ENCODE measurements at places on chromosomes 2 and 18.
A peak's percentile ranks its signal among the peaks of the same experiment; 100 is the strongest.

DNA sequence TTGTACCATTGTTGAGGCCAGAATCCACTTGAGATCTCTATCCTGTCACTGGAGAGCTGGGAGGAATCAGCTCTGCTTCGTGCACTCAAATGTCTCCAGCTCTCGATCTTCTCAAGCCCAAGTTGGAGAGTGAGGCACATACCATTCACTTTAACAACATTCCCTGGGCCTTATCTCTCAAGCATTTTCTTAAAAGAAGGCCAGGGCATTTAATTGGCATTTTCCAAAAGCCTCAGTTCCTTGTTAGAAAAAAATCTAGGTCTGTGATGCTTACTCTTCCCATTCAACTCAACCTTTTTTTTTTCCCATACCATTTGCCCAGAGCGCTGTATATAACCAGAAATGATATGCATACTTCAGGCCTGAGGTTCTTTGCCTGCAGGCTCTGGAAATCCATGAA lies 10.1 kb downstream of the QPCT start:
- no peak for DNase-seq

DNA sequence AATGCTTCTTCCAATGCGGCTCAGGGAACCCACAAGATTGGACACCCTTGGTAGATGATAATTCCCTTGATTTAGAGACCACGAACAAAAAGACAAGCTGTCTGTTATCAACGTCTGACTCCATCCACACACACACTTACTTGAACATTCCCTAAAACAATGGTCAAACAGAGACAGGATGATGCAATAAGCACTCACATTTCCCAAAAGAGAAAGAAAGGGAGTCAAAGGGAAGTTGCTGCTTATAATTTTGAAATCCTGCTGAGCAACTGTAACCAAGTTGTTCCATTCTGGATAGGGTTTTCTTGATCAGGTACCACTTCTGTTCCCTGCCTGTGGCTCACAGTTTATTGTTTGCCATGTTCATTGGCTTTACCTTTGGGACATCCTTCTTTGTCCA lies 571.3 kb upstream of the CNTNAP5 start:
- DNase-seq, result no peak

DNA sequence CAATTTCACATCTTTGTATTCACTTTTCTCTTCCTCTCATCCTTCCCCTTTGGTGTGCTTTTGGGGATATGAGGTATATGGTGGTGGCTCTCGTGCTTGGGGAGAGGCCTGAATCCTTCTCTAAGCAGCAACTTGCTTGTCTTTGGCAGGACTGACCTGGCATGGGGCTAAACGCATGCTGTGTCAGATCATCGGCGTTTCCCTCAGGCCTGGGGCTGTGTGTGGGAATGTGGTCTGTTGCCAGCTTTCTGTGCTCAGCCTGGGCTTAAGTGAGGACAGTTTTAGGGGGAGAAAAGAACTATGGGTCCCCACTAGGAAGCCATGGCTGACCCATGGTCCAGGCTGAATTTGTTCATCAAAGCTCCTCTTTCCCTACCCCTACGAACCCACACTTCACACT lies 60.7 kb downstream of the TET3 start:
- DNase-seq, result no peak

DNA sequence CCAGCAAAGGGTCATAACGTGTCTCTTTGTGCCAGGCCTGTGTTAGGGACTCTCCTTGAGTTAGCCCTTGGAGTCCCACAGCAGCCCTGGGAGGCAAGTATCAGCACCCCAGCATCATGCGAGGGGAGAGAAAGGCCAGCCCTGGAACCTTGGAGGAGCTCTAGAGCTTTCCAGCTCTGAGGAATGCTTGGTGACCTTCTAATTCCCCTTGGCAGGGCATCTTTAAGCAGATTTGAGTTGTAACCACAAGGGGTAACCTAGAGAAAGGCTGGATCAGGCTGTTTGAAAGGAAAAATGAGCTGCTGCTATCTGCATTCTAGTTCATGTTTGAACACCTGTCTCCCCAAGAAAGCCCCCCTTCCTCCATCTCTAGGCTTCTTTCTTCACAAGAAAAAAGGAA lies 23.8 kb upstream of the ODC1 start:
- DNase-seq, result no peak

GRCh38 chr2:157722580-157723234 lies 94.0 kb upstream of the ACVR1C start:
- DNase-seq, result no peak

GRCh38 chr2:10346929-10347561 lies 44.3 kb downstream of the HPCAL1 start:
- no peak for DNase-seq

DNA sequence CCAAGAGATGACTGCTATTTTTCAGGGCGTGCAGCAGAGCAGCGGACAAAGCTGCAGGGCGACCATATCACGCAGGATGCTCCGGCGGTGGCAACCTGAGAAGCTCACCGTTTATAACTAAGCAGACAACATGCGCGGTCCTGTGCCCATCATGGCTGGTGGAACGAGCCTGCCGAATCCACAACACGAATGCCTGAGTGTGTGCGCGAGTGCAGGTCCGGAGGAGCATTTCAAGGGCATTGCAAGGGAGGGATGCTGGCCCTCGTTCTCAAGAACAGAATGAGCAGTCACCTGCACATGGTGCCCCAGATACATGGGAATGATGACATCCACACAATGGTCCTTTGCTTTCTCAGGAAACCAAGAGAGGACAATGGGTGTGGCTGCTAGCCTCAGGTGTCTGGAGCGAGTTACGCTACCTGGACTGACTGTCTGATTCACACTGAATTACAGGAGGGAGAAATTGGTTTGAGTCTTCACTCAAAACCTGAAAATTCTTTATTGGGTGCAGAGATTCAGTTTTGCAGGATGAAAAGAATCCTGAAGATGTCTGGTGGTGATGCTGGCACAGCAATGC lies 39.8 kb downstream of the TBC1D8 start:
- no peak for DNase-seq

DNA sequence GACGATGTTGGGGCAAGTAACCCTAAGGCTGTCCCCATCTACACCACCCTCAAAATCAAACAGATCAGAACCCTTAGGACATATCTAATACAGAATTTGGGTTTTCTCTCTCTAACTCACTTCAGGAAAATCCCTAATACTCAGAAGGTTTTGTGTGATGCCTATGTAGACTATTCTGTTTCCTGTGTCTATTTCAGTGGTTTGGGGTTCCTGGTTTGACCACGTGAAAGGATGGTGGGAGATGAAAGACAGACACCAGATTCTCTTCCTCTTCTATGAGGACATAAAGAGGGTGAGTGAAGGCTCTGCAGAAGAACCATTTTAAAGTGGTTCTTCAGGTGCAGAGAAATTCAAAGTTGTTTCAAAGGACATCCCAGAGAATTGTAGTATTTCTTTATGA lies 16.3 kb downstream of the SULT1C2 start:
- DNase-seq, result no peak

DNA sequence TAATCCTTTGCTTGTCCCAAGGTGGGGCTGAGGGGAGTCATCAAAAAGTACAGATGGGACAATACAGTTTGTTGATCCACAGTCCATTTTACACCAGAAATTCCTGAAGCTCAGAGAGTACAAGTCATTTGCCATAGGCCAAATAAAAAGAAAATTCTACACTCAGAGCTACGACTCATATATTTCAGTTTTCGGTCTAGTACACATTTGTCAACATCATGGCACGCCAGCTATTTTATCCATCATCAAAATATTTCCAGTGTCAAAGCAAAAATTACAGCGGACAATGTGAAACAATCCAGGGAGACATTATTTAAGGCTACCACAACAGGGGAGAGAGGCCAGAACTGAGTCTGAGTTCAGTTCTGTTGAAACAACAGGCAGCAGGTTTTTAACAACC lies 587.5 kb upstream of the DSEL start:
- no peak for DNase-seq

GRCh38 chr2:189580241-189580651 lies 340 bp downstream of the SLC40A1 start:
- peak; percentile 79 for DNase-seq

DNA sequence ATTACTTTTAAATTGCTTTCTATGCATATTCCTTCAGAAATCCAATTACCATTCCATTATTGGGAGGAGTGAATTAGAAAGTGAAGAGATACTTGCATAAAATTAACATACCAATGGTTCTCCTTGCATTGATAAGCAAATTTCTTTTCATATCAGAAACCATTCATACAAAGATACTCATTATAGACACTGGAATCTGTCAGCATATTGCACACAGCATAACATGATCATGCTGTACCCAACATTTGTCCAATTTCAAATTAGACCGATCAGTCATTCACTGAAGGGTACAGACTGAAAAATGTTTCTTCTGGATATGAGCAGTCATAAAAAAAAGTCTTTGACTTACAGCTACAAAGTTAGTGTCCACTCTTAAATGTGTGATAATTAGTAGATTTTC lies 175.6 kb downstream of the PID1 start:
- no peak for DNase-seq

GRCh38 chr2:144668493-144669110 lies 148.7 kb upstream of the ZEB2 start:
- no peak for DNase-seq

GRCh38 chr2:230674966-230675672 lies 37.5 kb upstream of the CAB39 start:
- no peak for DNase-seq

DNA sequence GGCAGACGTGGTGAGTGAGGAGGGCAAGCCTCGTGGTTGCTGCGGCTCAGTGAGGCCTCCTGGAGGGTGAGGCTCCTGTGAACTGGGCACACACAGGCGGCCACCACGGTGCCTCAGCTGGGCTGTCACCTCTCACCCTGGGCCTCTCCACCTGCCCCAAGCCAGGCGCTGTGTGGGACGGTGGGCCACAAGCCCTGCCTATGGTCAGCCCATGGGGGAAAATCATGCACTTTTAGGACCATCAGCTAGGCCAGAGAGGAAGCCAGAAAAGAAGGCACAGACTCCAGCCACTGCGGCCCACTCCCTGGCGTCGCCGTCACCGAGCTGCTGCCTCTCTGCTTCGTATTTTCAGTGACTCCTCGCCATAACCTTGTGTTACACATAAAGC lies 28.5 kb upstream of the HS6ST1 start:
- DNase-seq, result no peak

DNA sequence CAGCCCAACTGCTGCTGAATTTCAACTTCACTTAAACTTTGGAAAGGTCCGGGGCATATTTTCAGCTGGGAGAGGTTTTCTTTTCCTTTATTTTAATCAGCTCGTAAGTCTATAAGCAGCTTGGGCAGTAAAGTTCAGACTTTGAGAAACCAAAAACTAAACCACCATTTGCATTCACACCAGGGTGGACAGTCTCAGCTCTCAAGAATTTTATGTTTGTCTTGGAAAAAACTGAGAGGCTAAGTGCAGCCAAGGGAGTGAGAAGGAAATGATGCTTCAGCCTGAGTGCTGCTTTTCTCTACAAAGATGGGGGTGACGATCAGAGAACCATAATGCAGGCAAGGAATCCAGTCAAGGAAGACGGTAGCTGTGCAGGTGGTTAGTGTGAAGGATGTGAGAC lies 30.2 kb downstream of the MCFD2 start:
- no peak for DNase-seq

DNA sequence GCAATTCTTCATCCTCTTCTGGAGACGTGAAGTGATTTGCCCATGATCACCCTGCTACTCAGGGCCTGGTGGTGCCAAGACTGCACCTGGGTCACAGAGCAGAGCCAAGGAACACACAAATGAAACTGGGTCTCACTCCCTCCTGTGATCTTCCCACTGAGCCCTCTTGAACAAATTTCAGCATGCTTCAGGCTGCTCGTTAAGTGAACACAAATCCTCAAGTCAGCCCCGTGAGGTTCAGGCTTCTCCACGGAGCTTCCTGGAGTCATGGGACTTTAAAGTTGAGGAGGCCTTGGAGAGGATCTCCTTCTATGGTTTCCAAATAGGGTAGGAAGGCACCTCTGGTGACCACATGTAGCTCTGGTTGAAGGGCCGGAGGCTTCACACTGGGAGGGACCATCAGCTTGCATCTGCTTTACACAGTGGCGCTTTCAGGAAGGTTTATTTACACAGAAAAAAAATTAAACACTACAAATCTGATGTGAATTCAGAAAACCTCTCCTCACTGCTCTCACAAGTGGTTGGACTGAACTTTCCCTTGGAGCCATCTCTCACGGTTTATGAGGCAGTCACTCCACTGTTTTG lies 255.4 kb downstream of the LOXHD1 start:
- no peak for DNase-seq

DNA sequence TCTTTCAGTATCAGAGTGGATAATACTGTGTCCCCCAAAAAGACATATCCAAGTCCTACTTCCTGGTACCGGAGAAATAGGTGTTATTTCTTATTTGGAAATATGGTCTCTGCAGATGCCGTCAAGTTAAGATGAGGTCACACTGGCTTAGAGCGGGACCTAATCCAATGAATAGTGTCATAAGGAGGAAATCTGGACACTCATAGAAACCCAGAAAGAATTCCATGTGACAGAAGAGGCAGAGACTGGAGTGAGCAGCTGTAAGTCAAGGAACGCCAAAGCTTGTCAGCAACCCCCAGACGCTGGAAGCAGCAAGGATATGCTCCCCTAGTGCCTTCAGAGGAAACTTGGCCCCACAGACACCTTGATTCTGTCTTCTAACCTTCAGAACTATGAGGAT lies 69.8 kb downstream of the CCBE1 start:
- no peak for DNase-seq

DNA sequence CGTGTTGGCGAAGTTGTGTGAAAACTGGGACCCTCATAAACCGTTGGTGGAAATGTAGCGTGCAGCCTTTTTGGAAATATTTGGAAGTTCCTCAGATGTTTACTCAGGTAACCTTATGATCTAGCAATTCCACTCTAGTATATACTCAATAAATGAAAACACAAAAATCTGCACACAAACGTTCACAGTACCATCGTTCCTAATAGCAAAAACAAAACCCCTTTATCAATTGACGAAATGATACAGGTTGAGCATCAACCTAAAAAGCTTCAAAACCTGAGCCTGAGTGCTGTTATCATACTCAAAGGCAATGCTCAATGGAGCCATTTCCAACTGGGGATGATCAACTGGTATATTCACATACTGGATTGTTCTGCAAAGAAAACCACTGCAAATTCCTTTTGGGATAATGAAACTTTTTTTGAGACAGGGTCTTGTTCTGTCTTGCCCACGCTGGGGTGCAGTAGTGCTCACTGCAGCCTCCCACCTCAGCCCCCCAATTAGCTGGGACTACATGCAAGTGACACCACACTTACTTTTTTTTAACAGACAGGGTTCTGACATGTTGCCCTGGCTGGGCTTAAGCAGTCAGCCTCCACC lies 777 bp upstream of the C18orf32 start:
- peak; percentile 11 for DNase-seq

DNA sequence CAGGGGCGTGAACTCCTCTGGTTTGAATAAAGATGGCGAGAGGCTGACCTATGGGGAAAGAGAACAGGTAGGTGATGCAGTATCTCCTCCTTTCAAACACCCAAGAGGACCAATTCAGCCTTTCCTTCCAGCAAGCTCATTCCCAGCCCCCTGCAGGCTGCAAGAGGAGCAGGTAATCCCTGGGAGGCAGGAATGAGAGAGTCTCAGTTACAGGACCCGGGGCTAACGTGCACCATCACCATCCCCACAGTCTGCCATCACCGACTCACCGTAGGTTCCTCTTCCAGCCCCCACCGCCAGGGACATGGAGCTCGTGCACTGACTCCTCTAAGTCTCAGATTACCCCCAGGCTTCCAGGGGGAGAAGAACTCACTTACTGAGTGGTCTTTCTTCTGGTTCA lies 26.7 kb downstream of the XDH start:
- no peak for DNase-seq

Measured in DND-41 (cell line).